NAMALWA (cell line): ENCODE measurements at places on chromosomes 3 and 15.

DNA sequence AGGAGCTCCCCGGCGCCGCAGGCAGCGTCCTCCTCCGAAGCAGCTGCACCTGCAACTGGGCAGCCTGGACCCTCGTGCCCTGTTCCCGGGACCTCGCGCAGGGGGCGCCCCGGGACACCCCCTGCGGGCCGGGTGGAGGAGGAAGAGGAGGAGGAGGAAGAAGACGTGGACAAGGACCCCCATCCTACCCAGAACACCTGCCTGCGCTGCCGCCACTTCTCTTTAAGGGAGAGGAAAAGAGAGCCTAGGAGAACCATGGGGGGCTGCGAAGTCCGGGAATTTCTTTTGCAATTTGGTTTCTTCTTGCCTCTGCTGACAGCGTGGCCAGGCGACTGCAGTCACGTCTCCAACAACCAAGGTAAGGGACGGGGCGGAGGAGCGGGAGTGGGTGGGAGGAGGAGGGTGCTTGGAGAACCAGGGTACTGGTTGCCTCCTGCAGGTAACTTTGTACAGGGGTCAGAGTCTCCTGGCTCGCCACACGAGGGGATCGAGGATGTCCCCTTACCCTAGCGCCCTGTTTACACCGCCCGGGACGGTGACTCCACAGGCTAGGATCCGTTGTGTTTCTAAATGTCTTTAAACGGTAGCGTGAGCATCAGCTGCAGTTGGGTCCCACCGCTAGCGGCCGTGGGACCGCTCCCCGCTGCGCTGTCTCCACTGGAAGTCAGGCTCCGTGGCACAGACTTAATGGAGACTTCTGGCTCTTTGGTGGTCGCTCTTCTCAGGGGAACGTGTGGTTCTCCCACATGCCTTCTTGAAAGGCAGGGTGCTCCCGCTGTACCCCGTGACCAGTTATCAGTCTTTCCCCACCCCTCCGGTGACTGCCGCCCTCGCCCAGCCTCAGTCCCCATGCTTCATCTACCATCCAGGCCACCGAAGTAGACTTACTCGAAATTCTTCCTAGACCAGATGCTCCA is 515 bp downstream of the EPHA6 start:
- DNase-seq = no peak

- no peak for DNase-seq
Observed at GRCh38 chr15:68637767-68638404, 59.1 kb downstream of the CORO2B start.

GRCh38 chr3:48804930-48805329 is 42.7 kb downstream of the PRKAR2A start:
- DNase-seq = no peak

DNA sequence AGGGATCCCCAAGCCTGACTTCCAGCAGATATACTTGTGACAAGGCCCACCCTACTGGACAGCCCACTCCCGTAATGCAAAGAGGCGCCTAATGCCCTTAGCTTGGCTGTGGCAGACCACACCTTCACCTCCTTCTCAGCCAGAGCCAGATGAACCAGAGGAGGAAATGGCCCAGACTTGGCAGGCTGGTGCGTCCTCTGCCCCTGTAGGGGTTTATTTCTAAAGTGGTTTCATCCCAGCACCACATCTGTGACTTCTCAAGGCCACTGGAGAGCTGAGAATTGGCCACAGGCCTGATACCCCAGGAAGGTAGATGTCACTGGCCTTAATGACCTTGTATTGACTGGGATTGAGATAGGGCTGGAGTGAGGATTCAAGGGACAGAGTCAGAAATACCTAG is 29.5 kb downstream of the BOC start:
- no peak for DNase-seq

DNA sequence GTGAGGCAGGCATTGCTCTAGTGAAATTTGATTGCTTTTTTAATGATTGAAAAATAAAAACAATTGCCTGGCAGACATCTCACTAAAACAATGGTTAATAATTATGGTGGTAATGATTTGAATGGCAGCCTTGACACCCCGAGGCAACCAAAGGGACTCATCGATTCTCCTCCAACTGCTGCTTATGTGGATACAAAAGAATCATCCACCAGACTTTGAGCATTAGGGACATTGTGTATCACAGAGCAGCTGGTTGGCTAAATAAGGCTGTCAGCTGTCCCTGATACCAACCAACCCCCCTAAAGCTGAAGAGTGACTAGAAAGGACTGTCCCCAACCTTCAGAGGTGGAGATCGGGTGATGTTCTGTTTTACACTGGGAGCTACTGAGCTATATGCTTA is 1.7 kb upstream of the CD47 start:
- no peak for DNase-seq

- no peak for DNase-seq
Observed at GRCh38 chr15:50055750-50056157, 63.3 kb downstream of the ATP8B4 start.

GRCh38 chr15:25250906-25251622 is 187.8 kb downstream of the UBE3A start:
- DNase-seq = no peak

- peak; percentile 62 for DNase-seq
Observed at GRCh38 chr3:193665370-193665989, 72.5 kb downstream of the OPA1 start.

DNA sequence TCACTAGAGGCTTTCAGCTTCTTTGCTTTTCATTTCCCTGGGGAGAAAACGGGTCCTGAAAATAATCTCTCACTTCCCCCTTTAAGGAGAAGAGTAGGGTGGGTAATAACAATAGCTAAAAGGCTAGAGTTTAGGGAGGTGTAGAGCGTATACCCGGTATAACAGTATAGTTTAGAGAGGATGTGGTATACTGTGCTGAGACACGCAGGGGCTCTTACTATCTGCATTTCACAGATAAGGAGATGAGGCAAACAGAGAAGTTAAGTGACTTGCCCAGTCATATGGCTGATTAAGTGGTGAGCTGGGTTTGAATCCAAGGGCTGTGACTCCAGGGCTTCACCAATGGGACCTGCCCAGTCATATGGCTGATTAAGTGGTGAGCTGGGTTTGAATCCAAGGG is 15.0 kb upstream of the KCNMB3 start:
- DNase-seq = no peak

- no peak for DNase-seq
Observed at GRCh38 chr15:31353931-31354330, 27.3 kb downstream of the KLF13 start.

GRCh38 chr15:81182031-81182755 is 14.5 kb upstream of the IL16 start:
- DNase-seq = no peak

- no peak for DNase-seq
Observed at GRCh38 chr3:8648909-8649741, 4.5 kb upstream of the SSUH2 start.

DNA sequence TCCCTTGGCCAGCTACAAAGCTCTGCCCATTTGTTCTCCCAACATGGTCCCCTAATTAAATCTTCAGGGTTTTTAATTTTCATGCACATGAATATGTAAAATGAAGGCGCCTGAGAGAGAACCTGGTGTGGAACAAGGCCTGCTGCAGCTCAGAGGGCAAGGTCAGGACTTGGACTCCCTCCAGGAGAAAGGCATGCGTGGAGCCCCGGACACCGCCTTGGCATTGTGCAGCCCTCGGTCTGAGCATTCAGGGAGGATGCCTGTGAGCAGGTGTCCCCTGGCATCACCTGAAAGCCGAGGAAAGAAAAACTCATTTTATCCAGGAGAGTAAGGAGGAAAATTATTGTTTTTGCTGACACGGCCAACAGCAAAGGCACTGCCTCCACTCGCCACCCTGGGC is 33.8 kb upstream of the EPHB1 start:
- no peak for DNase-seq

DNA sequence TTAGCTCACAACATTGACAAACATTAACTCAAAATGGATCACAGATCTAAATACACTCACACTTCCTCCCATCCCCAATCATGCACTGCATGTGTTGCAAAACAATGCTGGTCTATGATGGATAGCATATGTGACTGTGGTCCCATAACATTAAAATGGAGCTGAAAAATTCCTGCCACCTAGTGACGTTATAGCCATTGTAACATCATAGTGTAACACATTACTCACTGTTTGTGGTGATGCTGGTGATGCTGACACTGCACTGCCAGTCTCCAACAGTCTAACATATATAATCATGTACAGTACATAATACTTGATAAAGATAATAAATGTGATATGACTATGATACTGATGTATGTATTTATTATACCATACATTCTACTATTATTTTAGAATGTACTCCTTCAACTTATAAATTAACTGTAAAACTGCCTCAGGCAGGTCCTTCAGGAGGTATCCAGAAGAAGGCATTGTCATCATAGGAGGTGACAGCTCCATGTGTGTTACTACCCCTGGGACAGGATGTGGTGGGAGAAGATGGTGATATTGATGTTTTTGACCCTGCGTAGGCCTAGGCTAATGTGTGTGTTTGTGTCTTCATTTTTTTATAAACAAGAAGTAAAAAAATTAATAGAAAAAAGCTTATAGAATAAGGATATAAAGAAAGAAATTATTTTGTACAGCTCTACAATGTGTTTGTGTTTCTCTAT is 41.3 kb downstream of the TXNRD3 start:
- no peak for DNase-seq

DNA sequence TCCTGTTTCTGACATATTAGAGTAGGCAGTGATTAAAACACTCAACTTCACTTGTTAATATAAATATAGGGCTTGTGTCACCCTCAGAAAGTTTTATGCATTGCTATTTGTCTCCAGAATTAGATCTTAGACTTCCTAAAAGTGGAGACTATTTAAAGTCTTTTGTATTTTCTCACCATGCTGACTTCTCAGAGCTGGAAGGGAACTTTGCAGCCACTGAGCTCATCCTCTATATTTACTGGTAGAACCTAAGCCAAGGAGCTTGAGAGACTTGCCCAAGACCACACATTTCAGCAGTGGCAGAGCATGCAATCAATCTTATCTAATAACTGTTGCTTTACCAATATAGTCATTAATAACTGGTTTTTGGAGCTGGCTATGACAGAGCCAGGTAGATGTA is 53.2 kb downstream of the STAC start:
- DNase-seq = no peak

DNA sequence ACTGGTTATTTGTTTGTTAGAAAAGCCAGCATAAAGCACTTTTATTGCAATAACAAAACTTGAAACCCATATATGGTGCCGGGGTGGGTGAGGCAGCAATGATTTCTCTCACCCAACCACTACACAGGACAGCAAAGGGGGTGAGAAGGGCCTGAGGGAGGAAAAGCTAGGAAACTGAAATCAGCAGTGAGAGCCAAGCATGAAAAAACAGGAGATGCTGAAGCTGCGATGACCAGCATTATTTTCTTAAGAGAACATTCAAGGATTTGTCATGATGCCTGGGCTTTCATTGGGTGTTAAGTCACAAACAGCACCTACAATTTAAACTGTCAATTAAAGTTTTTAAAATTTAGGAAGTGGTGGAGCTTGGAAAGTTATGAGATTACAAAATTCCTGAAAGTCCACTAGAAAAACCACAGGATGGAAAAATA is 11.9 kb upstream of the TM4SF4 start:
- no peak for DNase-seq

- no peak for DNase-seq
Observed at GRCh38 chr15:78419367-78419766, 18.6 kb upstream of the IREB2 start.

DNA sequence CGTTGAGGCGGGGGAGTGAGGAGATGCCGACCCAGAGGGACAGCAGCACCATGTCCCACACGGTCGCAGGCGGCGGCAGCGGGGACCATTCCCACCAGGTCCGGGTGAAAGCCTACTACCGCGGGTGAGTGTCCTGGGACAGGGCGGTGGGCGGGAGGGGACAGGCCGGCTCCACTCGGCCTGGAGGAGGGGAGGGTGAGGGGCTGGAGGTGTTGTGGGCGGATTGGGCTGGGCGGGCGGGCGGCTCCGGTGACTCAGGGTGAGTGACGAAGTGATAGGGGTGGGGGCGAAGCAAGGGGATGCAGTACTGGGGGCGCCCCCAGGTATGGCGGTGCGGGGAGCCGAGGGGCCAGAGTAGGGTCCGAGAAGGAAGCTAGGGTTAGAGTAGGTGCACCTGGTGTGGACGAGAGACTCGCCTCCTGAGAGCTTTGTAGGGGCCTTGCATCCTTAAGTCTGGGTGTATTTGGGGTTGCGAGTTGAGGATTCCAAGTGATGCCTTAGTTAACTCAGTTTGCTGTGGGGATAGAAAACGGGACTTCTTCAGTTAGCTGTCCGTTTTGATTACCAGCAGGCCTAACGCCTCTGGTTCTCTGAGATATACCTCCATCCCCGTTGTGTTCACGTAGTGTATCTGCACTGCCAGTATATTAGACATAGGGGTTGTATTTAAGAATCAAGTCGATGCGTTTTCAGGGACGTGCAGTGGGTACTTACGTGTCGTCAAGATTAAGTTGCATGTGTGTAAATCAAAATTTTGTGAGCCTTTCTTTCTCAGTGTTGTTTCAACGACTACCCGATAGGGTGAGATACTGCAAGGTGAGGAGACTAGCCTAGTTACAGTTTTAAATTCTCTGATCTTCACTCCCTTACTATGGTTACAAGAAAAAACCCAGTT is 670 bp downstream of the PRKCI start:
- peak; percentile 76 for DNase-seq

DNA sequence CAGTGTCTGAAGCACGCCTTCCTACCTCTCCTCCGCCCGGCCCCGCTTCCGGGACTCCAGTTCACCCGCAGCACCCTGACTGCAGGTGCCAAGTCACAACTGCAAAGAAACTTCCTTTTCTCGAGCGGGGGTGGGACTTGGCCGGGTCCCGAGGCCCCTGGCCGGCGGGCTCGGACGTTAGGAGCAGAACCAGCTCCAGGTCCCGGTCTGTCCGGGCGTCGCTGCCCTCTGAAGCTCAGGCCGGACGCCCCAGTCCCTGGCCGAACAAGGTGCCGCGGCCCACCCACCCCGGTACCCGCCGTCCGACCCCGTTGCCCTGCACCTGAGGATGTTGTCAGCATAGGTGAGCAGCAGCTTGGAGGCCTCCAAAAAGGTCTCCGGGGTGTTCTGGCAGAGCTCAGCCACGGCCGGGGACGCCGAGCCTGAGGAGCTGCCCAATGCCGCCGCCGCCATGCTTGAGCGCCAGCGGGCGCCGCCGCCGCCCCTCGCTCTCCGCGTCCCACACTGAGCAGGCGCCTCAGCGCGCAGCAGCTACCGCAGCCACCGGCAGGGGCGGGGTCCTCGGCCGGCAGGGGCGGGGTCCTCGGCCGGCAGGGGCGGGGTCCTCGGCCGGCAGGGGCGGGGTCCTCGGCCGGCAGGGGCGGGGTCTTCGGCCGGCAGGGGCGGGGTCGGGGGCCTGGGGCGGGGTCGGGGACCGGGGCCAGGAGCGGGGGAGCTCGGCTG is at the start of gene NGLY1:
Gene NGLY1 (minus strand): TSS at position 506 of the 723 bp plus-strand sequence. CDS start 53 bp downstream, at position 453.
- DNase-seq = peak; percentile 92

- no peak for DNase-seq
Observed at GRCh38 chr3:52447512-52448355, 2.8 kb upstream of the SEMA3G start.
